ENCODE measurements at places on chromosomes 2 and 18.

DNA sequence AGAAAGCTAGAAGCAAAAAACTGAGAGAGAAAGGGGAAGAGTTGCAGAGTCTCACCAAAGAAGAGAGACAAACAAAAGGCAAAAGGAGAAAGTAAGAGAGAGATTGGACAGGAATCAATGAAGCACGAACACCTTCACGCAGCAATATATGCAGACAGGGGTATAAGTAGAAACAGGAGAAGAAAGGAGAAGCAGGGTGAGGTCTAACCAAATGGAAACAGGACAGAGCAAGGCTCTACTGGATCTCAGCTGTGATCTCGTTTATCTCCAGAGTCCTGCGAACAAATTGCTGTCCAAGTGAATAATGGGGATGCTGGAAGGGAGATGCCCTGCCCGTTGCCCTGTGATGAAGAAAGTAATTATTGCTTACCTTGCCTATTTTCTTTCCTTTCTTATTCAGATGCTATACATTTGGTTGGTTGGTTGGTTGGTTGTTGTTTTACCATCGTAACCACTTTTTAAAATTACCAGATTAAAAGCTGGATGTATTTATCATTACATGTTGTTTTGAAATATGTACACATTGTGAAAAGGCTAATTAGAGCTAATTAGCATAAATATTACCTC lies 34.0 kb downstream of the SP100 start:
- DNase-seq, result no peak

DNA sequence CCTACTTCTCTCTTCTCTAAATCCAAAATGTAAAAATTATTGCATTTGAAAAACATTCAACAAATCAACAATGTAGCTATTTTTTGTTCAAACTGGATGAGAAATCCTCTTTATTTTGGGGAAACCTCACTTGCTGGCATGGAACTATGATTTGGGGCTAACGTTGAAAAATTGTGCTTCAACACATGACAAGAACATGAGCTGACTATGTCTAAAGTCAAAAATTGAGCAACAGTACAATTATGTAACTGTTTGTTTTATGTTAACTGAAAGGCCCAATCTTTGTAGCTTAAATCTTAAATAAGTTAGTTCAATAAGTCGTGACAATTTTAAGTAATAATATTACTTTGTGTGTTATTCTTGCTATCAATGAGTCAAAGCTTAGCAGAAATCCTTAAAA lies 67.3 kb downstream of the TMEFF2 start:
- no peak for DNase-seq

- DNase-seq, result peak; percentile 55
Measured at GRCh38 chr2:86038291-86039081, 67.2 kb downstream of the POLR1A start.

- DNase-seq, result no peak
Measured at GRCh38 chr2:174062934-174063333, 97.8 kb upstream of the SP3 start.

DNA sequence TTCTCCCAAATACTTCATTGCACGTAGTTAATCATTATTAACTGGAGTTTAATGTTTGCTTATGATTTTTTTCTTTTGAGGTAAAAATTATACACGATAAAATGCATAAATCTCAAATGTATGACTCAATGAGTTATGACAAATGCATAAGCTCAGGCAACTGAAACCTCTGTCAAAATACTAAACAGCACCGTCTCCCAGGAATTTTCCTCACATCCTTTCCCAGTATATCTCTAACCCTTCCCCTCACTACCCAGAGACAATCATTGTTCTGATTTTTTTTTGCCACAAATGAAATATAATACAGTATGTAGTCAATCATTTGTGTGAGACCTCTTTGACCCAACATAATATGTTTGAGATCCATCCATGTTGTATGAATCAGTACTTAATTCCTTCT lies 606.5 kb downstream of the CPS1 start:
- DNase-seq, result no peak

DNA sequence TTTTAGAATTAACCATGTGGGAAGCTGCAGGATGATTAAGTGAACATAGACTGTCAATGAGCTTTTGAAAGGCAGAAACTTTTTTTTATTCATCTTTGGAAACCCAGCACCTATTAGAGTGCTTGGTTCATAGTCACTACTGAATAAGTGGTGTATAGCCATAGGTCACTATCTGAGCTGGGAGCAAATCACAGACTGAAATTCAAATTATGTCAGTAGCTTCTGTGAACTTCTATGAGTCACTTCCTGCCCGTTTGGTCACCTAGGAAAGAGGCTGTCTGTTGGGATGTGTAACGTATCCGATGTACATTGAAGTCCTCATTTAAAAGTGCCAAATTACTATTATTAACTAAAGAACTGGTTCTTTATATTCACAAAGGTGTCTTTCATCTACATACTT lies 20.5 kb upstream of the SLC40A1 start:
- DNase-seq, result no peak

GRCh38 chr2:231627384-231628120 lies 34.9 kb downstream of the TEX44 start:
- DNase-seq, result no peak

DNA sequence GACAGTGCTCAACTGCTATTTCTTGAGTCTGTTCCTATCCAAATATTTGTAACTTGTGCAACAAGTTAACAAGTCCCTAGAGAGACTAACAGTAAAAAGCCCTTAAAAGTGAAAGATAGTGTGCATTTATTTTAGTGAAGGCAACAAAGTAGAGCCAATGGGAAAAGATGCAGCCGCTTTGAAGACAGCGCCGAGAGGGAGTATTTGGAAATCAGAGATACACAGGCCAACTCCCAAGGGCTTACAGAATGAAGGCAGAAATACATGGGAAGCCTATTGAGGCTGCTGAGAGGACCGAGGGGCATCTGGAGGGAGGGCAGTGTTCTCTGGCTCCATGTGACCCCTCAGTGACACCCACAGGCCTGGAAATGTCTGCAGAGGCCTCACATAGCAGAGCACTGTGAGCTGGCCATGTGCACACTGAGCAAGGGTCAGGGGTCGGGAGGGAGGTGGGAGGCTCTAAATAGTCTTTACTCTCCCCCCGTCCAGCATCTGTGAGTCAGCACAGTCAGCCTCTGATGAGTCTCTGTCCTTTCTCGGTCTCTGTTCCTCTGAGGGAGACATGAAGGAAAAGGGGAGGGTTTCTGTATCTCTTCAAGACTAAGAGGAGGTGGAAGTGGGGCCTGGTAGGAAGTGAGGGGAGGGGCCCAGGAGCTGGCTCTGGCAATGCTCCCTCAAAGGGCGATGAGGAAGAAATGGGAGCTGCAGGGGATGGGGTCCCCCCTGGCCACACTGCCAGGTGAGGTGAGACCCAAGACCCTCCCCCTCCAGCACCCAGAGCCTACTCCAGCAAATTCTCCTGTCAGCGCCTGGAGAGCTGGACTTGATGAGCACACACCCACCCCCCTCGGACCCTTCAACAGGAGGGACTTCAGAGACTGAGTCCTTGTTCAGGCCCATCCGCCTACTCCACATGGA lies 133.6 kb downstream of the SP3 start:
- no peak for DNase-seq

DNA sequence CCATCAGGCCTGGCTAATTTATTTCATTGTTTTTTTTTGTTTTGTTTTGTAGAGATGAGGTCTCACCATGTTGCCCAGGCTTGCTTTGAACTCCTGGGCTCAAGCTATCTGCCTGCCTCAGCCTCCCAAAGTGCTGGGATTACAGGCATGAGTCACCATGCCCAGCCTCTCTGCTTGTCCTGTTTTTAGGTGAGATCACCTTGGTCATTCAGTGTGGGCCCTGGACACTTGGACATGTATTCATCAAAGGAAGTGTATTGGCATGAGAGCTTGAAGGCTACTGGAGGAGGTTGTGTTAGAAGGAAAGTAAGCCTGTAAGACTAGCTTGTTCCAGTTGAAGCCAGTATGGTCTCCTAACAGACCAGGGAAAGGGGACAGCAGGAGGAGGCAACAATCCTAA lies 229.2 kb upstream of the RGPD4 start:
- no peak for DNase-seq

DNA sequence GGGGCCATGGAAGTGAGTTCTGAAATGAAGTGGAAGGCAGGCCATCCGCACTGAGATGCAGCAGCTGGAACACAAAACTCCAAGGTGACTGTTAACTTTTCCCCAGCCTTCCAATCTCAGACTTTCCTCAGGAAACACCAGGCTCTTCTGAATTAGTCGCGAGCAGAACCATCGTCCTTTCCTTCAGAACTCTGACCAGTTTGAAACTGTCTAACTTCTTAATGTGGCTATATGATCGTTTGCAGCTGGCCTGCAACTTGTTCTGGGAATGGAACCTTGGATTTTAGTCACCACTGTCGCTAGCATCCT lies 620 bp upstream of the RPL37A start:
- no peak for DNase-seq

All from stimulated activated CD8-positive, alpha-beta memory T cell treated with anti-CD3 and anti-CD28 coated beads, Interleukin-2, amount 100 ng/mL, for 1 hour (primary cell).